HEK293T (cell line): ENCODE measurements at places on chromosomes 16 and 17.
A peak's percentile ranks its signal among the peaks of the same experiment; 100 is the strongest.

GRCh38 chr17:4735876-4736651 lies 3.6 kb upstream of the ZMYND15 start:
- no peak for DNase-seq

- no peak for DNase-seq
Observed at GRCh38 chr17:29112771-29113295, 67.4 kb downstream of the MYO18A start.

GRCh38 chr17:21370430-21370829 lies 5.7 kb upstream of the KCNJ12 start:
- peak; percentile 44 for DNase-seq

DNA sequence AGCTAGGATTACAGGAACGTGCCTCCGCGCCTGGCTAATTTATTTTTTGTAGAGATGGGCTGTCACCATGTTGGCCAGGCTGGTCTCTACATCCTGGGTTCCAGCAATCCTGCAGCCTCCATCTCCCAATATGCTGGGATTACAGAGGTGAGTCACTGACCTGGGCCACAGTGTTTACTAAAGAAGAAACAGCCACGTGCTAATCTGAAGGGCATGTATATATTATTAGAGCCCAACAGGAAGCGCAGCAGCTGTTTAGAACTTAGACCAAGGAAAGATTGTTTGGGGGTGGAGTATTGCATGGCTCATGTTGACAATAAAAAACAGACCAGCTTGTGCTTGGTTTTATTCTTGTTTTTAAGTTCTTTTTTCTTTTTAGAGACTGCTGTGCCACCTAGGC lies 60.2 kb downstream of the HAPSTR1 start:
- no peak for DNase-seq

GRCh38 chr16:84851192-84852127 lies 31.7 kb downstream of the CRISPLD2 start:
- no peak for DNase-seq

DNA sequence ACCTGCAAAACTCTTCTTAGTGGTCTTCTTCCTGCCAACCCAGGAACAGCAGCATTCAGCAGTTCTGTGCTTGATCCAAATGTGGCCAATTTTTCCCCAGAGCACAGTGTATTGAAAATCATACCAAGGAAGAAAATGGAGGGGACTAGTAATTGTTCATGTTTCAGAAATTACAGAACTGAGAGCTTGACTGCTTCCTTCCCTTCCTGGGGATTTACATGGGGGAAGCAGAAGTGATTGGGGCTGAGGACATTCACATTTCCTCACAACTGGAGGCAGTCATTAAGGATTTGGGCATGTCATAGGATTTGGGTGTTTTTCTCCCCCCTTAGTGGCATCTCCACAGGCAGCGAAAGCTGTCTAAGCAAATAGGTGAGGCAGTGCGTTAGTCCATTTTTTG lies 19.7 kb downstream of the CIITA start:
- no peak for DNase-seq

GRCh38 chr16:13269905-13270528 lies 368.6 kb downstream of the SHISA9 start:
- DNase-seq = no peak

DNA sequence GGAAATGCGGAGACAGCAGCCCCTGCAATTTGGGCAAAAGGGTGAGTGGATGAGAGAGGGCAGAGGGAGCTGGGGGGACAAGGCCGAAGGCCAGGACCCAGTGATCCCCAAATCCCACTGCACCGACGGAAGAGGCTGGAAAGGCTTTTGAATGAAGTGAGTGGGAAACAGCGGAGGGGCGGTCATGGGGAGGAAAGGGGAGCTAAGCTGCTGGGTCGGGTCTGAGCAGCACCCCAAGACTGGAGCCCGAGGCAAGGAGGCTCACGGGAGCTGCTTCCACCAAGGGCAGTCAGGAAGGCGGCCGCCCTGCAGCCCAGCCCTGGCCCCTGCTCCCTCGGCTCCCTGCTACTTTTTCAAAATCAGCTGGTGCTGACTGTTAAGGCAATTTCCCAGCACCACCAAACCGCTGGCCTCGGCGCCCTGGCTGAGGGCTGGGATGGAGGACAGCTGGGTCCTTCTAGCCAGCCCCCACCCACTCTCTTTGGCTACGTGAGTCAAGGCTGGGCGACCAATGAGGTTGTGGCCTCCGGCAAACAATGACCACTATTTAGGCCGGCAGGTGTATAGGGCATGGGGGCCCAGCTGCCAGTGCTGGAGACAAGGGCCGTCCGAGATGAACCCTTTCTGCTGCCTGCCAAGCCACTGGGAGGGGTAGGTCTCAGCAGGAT lies 507 bp downstream of the SERPINF1 start:
- DNase-seq = no peak

- DNase-seq = no peak
Observed at GRCh38 chr17:82527898-82528297, 8.4 kb downstream of the FOXK2 start.

GRCh38 chr16:86984991-86985647 lies 332.1 kb downstream of the C16orf95 start:
- no peak for DNase-seq

GRCh38 chr17:7588553-7589203 lies 1.2 kb downstream of the SOX15 start:
- no peak for DNase-seq

DNA sequence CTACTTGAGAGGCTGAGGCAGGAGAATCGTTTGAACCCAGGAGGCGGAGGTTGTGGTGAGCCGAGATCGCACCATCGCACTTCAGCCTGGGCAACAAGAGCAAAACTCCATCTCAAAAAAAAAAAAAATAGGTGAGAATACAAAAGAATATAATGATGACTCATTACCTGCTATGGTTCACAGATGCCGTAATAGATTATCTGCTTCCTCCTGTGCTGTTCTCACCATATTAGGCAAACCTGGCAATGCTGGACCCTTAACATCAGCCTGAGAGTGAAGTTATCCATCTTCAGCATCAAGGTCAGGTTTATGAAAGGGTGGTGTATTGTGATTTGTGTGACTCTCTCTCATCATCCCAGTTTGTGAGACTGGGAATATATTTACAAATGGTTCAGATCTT lies 271.3 kb upstream of the CPHXL start:
- no peak for DNase-seq

DNA sequence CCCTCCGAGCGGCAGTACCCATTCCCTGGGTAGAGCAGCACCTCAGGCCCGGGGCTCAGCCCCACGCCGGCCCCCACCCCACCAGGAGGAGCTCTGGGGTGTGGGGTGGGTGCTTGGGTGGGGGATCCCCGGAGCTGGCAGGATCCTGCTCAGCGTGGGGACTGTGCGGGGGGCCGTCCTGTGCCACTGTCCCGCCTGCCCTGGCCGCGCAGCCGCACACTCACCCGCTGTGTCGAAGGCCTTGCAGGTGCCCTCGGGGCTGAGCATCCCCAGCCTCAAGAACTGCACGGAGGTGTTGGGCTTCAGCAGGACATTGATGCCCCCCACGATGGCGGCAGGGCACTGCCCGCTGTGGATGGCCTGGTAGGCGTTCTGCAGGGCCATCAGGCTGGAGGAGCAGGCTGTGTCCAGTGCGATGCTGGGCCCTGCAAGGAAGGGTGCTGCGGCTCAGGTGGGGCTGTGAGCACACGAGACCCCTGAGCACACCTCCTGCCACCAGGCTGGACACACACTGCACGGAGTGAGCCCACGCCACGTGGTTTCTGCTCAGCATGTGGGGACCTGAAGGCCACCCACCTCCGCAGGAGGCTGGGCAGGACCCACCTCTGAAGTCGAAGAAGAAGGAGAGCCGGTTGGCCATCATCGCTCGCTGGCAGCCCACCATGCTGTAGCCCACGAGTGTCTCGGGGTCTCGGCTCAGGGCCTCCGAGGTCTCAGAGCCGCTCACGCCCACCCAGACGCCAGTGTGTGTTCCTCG lies 4.9 kb downstream of the FASN start:
- no peak for DNase-seq

DNA sequence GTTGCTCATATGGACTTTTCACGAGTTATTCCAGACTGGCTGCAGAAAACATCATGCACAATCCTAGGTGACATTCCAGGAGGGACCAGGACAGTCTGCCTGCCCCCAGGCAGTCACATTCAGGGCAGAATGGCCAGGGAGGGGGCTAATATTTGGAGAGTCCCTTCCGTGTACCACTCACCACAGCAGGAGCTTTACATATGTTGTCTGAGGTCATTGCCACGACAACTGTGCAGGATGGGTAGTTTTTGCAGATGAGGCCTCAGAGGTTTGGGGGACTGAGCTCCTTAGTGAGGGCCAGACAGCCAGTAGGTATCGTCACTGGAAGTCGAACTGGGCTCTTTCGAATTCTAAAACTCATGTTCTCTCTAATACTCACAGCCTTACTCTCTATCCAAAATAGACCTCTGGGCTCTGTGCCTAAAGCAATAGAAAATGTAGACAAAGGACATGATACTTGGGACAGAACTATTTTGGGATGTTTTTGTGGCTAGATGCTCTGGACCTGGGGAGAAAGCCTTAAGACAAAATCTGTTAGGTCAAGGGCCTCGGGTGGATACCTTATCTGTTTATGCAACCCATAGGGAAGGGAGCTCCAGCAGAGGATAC lies 338.5 kb downstream of the MAF start:
- no peak for DNase-seq

DNA sequence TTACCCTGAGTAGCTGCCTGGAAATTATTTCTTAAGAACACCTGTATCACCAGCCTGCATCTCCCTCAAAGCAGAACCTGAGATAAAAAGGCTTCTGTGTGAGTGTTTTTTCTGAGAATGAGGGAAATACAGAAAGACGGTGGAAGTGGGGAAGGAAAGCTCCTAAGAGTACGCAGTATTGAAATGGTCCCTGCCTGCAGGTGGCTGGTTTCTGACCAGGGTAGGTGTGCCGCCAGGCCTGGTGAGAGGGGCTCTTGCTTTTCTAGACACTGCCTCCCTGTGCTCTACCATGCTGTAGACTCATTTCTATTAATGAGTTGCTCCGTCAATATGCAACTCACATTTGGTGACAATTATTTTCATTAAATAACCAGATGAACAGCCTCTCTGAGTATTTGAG lies 201.7 kb downstream of the MAP2K4 start:
- no peak for DNase-seq

DNA sequence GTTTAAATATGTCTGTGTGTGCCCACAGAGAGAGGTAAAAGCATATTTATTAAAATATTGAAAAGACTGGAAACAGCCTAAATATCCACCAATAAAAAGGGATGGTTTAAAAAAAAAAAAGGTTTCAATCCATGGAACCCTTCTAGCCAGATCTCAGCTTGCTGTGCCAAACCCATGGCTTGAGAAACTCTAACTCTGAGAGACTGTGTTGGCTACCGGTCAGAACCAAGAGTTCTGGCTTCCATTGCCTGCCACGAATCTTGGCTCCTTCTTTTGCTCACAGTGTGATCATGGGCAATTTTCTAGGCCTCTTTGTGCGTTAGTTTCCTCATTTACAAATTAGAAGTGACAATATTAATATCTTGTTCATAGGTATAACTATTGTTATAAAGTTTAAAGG lies 201.3 kb upstream of the IRX3 start:
- DNase-seq = no peak

GRCh38 chr17:76598004-76598439 lies 12.4 kb upstream of the ST6GALNAC2 start:
- DNase-seq = no peak

DNA sequence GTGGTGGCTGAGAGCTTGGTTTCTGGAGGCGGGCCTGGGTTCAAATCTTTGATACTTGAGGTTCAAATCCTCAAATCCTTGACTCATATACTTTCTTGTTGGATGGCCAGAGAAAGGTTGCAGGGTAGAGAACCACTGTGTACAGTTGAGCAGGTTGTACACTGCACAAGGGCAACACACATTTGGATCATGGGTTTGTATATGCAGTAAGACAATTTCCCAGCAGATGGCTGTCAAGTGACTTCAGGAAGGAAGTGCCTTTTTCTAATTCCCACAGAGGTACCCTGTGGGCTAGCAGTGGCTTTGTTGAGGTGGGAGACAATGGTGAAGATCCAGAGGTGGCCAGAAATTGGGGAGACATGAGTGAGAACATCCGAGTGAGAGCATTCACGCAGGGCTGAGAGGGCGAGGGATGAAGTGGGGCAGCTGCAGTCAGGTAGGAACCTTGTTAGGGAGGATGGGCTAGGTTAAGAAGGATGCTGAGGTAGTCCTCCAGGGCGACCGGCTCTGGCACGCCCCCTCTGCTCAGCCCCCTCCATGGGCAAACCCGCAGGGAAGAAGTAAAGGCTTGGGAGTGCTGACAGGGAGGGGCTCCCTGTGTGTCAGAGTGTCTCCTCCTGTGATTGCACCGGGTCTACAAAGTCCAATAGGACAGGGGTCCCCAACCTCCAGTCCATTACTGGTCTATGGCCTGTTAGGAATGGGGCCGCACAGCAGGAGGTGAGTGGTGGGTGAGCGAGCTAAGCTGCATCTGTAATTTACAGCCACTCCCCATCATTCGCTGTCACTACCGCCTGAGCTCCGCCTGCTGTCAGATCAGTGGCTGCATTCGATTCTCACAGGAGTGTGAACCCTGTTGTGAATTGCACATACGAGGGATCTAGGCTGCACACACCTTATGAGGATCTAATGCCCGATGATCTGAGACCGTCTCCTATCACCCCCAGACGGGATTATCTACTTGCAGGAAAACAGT lies 2.7 kb downstream of the C16orf89 start:
- DNase-seq = no peak

- no peak for DNase-seq
Observed at GRCh38 chr16:73172973-73173709, 125.2 kb upstream of the ZFHX3 start.

- DNase-seq = no peak
Observed at GRCh38 chr16:22711847-22712246, 102.1 kb upstream of the HS3ST2 start.

DNA sequence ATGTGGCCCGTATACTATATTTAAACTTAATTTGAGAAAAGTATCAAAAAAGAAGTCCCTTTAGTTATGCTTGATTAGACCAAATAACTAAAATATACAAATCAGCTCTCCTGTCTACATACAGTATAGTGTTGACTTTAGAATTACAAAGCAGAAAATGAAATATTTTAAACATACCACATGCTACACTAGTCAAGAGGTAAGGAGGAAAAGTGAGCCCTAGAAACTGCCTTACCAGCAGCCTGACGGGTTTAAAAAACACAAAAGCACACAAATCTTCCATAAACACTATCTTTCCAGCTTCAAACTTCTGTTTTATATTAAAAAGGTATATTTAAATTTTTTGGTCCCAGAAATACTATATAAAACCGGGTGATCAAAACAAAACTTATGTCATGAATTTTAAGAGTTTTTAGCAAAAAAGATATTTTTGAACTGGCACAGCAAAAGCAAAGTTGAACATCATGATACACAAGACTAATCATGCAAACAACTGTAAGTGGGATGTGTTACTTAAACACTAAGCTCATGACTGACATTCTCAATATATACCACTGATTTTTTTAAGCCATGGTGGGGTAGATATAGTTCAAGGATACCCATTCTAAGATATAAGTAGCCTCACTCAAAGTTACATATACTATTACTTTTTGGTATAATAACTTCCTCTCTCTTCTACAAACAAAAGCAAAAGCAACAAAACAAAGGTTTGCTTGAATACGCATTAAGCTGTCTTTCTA lies 11.8 kb downstream of the KLHL10 start:
- DNase-seq = no peak
